CD4-positive, alpha-beta T cell treated with Interleukin-12 subunit alpha and Interleukin-12 subunit beta, for 1 hour (primary cell): ENCODE measurements at places on chromosomes 5 and 9.

DNA sequence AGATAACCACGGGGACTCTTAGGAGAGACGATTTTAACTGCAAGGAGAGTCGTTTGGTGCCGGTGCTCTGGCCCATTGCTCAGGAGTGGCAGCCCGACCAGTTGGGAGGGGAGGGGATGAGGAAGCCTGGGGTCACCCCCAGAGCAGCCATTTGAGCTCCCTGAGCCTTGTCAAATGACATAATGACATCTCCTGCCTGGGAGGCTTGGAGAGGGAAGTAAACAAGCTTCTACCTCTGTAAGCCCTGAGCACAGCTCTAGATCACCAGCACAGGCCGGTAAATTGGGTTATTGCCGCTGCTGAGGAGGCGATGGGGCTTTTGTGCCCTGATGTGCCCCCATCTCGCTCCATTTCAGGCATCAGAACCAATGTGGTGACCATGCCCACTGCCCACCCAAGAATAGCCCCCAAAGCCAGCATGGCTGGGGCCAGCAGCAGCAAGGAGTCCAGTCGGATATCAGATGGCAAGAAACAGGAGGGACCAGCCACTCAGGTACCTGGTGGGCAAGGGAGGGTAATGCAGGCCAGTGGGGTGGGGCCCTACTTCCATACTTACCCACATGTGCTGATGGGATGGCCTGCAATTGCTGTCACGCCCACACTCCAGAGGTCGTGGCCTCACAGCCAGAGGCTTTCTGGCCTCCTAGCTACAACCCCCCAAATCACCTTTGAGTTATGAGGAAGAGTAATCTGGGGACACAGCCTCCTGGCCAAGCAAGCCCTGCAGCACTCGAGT lies 23.0 kb downstream of the CD74 start:
- DNase-seq, result no peak

GRCh38 chr5:178114325-178115135 lies 1.2 kb downstream of the N4BP3 start:
- peak; percentile 71 for DNase-seq

DNA sequence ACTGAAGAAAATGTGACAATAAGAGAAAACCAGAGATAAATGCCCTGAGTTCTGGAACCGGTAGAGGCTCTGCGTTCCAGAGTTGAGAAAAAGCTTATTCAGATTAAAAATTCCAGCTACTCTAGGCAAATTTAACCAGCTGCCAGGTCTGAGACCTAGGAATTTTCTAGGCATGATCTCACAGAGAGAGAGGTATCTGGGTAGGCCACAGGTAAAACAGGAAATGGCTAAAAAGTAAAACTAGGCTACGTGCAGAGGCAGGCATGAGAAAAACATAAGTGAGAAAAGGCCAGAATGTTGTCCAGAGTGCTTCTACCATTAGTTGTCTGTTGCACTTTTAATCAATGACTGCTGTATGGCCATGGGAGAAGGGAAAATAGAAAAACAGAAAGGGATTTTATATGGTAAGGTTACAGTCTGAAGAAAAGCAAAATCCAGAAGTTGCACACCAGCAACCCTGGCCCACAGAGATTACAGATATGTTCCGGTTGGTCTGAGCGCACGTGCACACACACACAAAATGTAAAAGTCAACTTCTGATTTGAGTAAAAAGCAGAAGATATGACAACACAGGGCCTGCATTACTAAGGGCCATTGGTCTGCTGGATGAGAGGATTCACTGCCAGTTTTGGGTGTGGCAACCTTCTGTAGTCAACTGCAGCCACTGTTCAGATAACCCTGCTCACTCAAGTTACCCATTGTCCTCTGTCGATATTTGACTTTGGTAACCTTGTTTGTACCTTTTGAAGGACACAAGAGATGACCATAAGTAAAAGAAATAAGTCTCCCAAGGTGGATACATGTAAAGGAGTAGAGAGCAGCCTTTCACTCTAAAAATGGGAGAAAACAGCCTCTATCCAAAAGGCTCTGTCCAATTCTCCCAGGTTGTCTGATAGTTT lies 266.0 kb downstream of the DTWD2 start:
- DNase-seq, result no peak

GRCh38 chr9:120545701-120546550 lies 34.0 kb downstream of the CDK5RAP2 start:
- DNase-seq, result no peak

DNA sequence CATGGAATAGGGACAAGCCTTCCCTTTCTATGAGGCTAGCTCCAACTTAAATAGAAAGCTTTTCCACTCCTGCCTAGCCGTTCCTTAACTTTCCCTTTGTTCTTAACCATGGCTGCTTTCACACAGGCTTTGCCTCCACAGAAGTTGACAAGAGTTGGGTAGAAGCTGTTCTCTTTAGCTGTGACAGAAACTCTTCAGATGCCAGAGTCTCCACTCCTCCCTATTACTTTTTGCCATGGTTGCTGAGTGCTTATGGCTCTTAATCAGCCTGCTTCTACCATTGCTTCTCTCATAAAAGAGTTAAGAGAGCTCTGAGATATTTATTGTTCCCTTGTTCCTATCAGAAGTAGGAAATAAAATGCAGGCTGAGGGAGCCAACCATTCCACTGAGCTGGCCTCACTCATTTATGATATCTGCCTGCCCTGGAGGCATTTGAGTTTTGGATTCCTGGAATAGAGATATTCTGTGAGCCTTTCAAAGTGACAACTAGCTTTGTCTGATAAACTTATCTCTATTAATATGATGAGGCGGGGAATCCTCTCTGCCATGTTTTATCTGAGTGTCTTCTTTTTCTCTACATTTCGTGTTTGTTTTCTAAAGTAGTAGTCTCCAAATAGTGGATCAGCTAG lies 162.6 kb downstream of the DMAC1 start:
- no peak for DNase-seq

- DNase-seq, result no peak
Observed at GRCh38 chr5:163407034-163407655, 30.2 kb upstream of the CCNG1 start.

- no peak for DNase-seq
Observed at GRCh38 chr5:156936972-156937371, 26.1 kb downstream of the TIMD4 start.

- no peak for DNase-seq
Observed at GRCh38 chr5:151646334-151646733, 40.4 kb downstream of the SPARC start.
